Transverse colon (tissue), 4 donors: ENCODE measurements at places on chromosomes 1 and 21.

DNA sequence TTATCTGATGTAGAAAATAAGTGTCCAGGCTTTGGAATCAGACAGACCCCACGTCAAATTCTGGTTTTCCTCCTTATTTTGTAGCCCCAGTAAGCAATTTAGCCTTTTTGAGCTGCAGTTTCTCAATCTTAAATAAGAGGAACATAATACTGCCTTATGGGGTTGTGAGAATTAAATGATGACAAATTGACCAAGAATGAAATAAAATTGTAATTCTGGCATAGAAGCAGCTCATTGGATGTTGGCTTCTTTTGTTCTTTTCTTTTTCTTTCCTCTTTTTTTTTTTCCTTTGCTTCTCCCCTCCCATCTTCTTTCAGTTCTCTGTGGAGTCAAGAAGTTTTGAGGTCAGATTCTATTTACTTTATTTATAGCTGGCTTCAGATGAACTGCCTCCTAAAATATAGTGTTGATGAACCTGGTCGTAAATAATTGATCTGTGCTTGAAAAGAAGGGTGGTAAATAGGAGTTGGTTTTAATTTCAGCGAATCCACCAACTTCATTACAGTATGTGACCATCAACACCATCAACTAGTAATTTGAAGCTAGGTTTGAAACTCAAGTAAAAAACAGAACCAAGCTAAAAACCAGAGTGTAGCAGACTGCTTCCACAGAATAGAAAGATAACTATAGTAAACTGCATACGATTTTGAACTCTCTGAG lies 81.1 kb downstream of the CACHD1 start:
- no peak for DNase-seq
- no peaks in the 10 kb centered on the region for H3K4me1 ChIP-seq
- no peak overlapping the region for H3K27ac ChIP-seq
- H3K36me3 ChIP-seq = no peaks in the 10 kb centered on the region
- H3K4me3 ChIP-seq = no peak overlapping the region
- H3K27me3 ChIP-seq = no peaks in the 10 kb centered on the region

DNA sequence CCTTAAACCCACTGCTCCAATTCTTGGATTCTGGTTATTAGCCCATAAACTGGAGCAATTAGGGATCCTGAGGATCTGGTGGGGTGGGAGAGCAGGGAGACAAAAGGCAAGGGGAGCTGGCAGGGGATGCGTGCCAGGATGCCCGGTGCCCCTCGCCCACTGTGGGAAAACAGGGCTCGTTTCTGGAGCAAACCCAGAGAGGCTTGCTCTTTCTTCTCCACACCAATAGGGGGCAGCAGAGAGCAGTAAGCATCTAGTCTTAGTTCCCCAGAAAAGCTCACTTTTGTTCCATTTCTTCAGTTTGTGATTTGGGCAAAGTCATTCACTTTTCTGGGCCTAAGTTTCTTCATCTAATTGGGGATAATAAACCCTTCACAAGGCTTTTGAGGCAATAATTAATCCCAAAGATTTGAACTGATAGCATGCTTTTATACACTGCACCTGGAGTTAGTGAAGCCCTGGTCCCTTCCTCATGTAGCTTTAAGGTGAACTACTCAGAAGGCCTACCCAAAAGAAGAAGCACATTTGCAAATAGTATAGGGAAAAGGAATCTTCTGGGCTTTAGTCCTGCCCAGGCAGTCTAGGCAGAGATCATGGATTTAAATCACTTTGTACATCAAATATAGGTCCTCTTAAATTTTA lies 160.6 kb upstream of the USP24 start:
- no peaks in the 10 kb centered on the region for H3K36me3 ChIP-seq
- peak; percentile 30 for DNase-seq
- no peak overlapping the region for H3K4me3 ChIP-seq
- no peak overlapping the region for H3K27ac ChIP-seq
- no peaks in the 10 kb centered on the region for H3K27me3 ChIP-seq

DNA sequence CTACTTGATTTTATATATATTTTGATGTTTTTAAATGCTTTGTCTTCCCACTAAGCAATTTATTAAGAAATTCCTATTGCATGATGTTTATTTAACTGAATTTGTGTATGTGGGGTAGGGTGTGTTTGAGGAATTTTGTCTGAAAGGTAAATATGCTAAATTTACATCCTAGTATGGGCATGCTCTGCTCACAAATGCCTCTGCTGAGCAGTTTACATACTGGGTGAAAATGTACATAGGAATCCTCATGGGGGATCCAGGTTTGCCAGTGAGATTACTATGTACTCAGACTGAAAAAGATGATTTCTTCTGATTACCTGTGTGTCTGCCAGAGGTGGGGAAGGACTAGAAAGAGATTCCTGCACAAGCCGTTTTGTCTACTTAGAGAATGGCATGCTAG lies 126.6 kb downstream of the DISP1 start:
- H3K4me1 ChIP-seq = no peaks in the 10 kb centered on the region
- H3K4me3 ChIP-seq = no peak overlapping the region
- no peak for DNase-seq
- no peaks in the 10 kb centered on the region for H3K36me3 ChIP-seq
- no peak overlapping the region for H3K27ac ChIP-seq

- H3K27me3 ChIP-seq = no peaks in the 10 kb centered on the region
- no peak overlapping the region for H3K27ac ChIP-seq
- DNase-seq = no peak
- H3K4me1 ChIP-seq = peaks cover 6% of the 10 kb centered on the region
These were observed 38.3 kb upstream of the CLCA4 start for GRCh38 chr1:86508583-86508969.
